Tongue (tissue), 3 donors: ENCODE measurements at places on chromosomes 11 and 22.

DNA sequence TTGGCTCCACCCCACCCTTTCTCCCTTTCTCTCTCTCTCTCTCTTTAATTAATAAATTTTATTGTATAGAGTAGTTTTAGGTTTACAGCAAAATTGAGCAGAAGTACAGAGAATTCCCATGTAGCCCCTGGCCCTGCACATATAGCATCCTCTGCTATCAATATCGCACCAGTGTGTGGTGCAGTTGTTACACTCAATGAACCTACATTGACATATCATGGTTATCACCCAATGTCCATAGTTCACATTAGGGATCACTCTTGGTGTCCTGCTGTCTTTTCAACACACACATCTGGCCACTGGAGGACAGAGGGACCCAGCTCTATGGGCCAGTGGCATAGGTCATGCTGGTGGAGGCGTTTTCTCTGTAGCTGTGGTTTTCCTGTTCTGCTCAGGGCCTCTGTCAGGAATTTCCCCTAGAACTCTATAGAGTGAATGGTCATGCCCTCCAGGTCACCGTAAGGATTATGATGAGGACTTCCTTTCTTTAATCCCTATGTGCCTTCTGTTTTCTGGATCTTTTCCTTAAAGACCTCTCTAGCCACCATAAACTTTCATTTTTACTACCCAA lies 98.2 kb upstream of the NAV2 start:
- no peak for DNase-seq

DNA sequence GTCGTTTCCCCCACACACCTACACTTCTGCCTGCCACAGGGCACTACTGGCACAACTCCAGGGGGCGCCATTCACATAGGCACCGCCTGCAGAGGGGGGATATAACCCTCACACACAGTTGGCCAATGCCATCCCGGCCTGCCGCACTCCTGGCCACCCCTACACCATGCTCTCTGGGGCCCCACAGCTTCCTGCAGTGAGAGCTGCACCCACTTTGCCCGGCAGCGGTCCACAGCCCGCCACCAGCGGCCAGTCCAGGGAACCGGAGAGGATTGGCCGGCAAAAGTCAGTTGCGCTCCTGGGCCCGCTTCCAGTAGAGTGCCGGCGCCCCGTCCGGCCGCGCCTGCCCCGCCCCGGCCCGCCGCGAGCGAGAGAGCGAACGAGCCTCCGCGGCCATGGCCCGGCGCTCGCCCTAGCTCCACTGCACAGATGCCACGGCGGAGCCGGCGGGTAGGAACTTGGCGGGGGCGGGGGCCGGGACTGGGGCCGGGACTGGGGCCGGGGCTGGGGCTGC lies 25.6 kb upstream of the SUSD2 start:
- peak; percentile 82 for DNase-seq

- no peak for DNase-seq
These were observed 55.7 kb downstream of the RTL6 start for GRCh38 chr22:44442186-44442815.

GRCh38 chr11:75240311-75241035 lies at the start of gene TPBGL:
TPBGL (plus strand) TSS chr11:75240774; CDS start chr11:75241050, 276 bp downstream.
- peak; percentile 24 for DNase-seq

DNA sequence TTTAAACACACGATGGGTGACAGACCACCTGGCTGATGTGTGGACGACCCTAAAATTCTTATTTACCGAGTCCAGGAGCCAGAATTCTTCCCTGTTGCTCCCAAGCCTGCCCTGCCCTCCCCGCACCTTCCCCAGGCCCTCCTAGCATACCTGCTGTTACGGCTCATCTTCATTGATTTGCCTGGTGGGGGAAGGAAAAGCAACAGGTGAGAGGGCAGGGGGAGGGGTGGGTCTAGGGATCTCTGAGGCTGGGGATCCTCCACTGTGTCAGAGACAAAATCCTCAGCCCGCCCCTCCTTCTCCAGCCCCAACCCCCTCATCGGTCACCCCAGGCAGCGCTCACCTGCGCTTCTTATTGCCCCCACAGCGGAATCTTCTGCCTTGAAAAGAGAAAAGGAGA lies 4.0 kb downstream of the FXYD2 start:
- DNase-seq = no peak

DNA sequence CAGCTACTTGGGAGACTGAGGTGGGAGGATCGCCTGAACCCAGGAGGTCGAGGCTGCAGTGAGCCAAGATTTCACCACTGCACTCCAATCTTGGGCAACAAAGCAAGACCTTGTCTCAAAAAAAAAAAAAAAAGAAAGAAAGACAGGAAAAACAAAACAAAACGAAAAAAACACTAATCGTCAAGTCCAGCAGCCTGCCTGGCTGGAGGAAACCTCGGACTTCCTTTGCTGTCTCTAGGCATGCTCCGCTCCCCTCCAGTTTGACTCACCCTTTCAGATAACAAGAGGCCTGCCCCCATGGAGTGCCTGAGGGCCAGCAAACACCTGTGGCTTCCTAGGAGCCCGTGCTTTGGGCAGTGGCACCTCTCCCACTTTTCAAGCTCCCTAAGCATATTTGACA lies 28.8 kb upstream of the CHKA start:
- no peak for DNase-seq
